ENCODE measurements at places on chromosomes 1 and 21.

DNA sequence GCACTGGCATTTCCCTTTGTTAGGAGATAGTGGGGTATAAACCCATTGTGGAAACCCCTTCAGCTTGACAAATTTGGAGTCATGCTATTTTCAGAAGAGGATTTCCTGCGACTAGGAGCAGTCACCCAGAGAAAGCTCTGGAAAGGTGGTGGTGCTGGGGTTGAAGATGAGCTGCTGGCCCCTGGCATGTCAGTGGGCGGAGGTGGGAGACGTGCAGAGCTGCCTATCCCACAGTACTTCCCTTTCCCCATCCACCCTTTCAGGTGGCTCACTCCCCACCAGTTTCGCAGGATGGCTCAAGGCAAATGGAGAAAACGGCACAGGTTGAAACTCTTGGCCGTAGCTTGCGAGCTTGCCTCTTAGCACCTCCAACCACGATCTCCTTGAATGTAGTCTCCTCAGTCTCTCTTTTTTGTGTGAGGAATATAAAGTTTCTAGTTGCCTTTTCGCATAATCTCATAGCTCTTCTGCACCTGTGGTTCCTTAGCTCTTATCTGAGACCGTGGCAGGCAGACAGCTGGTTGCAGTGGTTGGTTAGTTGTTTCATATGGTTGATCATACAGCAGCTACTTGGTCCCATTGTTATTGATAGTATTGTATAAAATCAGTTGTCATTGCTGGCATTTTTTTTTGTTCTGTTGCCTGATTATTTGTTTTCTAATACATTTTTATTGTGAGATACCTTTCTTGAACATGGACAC, 48.2 kb downstream of the ADARB1 start:
- H3K36me3 ChIP-seq = no peaks in the 10 kb centered on the region
- no peak for DNase-seq
- H3K27me3 ChIP-seq = no peaks in the 10 kb centered on the region
- no peak overlapping the region for H3K4me3 ChIP-seq
- no peaks in the 10 kb centered on the region for H3K4me1 ChIP-seq

GRCh38 chr1:228171221-228171891, 5.8 kb downstream of the IBA57 start:
- peaks cover 7% of the 10 kb centered on the region for H3K4me1 ChIP-seq
- no peaks in the 10 kb centered on the region for H3K27me3 ChIP-seq
- no peak overlapping the region for H3K27ac ChIP-seq
- no peak overlapping the region for H3K4me3 ChIP-seq
- no peak for DNase-seq

GRCh38 chr1:23444104-23444533, 19.6 kb upstream of the TCEA3 start:
- no peak overlapping the region for H3K4me3 ChIP-seq
- no peaks in the 10 kb centered on the region for H3K36me3 ChIP-seq

GRCh38 chr1:223421676-223422075, 28.5 kb downstream of the CCDC185 start:
- no peak overlapping the region for H3K4me3 ChIP-seq
- H3K27ac ChIP-seq = peak overlapping the region; percentile 52
- no peaks in the 10 kb centered on the region for H3K27me3 ChIP-seq
- H3K36me3 ChIP-seq = no peaks in the 10 kb centered on the region

GRCh38 chr1:3745590-3746381, 6.5 kb upstream of the CCDC27 start:
- no peaks in the 10 kb centered on the region for H3K27me3 ChIP-seq
- H3K4me3 ChIP-seq = no peak overlapping the region
- DNase-seq = no peak
- H3K27ac ChIP-seq = no peak overlapping the region

DNA sequence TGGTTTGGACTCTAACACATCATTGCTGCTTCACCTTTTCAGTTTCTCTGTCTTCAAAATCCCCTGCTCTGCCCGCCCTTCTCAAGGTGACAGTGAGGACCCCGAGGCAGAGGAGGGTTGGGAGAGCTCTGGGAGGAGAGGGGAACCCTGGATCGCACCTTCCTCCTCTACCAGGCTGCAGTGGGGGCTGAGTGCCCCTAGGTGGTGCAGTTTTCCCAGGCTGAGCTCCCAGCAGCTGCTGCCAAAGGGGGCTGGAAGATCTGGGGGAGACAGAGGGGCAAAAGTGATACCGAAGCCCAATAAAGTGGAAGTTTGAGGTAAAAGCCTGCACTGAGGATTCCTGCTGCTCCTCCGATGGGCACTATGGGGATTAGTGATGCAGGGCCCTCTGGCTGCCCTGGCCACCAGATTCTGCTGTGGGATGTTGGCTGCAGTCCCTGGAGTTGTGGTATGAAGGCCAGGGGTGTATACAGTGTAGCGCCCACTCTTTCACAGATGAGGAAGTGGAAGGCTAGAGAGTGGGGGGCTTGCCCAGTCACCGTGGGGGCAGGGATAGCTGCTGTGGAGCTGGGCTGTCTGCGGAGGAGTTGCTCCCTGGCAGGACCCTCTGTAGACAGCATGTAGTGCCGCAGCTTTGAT, 40.7 kb upstream of the SCMH1 start:
- H3K27ac ChIP-seq = no peak overlapping the region
- peak; percentile 46 for DNase-seq
- H3K27me3 ChIP-seq = no peaks in the 10 kb centered on the region
- H3K4me3 ChIP-seq = no peak overlapping the region
- no peaks in the 10 kb centered on the region for H3K4me1 ChIP-seq

DNA sequence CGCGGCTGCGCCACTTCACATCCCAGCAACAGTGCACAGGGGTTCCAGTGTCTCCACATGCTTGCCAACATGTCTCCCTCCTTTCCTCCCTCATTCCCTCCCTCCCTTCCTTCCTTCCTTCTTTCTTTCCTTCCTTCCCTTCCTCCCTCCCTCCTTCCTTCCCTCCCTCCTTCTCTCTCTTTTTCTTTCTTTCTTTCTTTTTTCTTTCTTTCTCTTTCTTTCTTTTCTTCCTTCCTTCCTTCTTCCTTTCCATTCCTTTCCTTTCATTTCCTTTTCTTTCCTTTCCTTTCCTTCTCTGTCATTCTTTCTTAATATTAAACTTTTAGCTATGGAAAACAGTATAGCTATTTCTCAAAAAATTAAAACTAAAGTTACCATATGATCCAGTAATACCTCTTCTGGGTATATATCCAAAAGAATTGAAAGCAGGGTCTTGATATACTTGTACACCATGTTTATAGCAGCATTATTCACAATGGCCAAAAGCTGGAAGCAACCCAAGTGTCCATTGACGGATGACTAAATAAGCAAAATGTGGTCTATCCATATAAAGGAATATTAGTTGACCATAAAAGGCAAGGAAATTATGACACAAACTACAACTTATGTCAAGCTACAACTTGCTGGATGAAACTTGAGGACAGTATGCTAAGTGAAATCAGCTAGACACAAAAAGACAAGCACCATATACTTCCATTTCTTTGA, 55.0 kb upstream of the TLR5 start:
- no peak overlapping the region for H3K27ac ChIP-seq
- H3K4me3 ChIP-seq = no peak overlapping the region
- no peaks in the 10 kb centered on the region for H3K4me1 ChIP-seq
- no peaks in the 10 kb centered on the region for H3K36me3 ChIP-seq

DNA sequence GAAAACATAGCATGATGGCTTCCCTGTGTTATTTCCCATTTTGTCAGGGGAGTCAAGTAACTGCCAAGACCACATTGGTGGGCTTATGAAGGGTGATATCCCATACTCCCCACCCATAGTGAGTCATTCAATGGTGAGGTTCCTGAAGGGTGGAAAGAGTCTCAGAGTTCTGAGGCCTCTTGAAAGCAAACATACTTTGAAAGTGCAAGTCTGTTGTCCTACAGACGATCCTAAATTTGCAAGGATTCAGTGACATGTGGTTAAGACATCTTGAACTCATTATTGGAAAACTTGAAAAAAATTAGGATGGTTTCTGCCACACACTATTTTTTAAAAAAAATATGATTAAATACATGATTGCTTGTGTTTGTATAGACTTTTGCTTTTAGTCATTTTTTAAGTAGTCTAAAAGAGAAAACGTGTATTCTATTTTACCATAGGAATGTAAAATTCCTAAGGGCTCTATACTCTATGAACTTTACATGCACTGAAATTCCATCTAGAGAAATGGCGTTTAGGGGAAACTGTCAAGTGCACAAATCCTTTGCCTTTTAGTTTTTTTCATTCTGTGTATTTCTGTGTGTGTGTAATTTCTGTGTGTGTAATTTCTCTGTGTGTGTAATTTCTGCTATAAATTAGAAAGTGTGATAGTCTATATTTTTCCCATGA, 225.5 kb upstream of the ADAMTS5 start:
- DNase-seq = no peak
- no peaks in the 10 kb centered on the region for H3K4me1 ChIP-seq
- no peak overlapping the region for H3K27ac ChIP-seq
- H3K4me3 ChIP-seq = no peak overlapping the region
- no peaks in the 10 kb centered on the region for H3K27me3 ChIP-seq

- H3K4me3 ChIP-seq = no peak overlapping the region
- no peak overlapping the region for H3K27ac ChIP-seq
- no peaks in the 10 kb centered on the region for H3K36me3 ChIP-seq
- H3K4me1 ChIP-seq = peaks cover 15% of the 10 kb centered on the region
- no peak for DNase-seq
- H3K27me3 ChIP-seq = no peaks in the 10 kb centered on the region
These were observed 231.8 kb upstream of the IRF2BP2 start for GRCh38 chr1:234841710-234842231.

GRCh38 chr1:30616759-30617158, 106.6 kb downstream of the MATN1 start:
- no peak overlapping the region for H3K27ac ChIP-seq
- H3K27me3 ChIP-seq = no peaks in the 10 kb centered on the region
- H3K4me1 ChIP-seq = no peaks in the 10 kb centered on the region
- no peaks in the 10 kb centered on the region for H3K36me3 ChIP-seq

DNA sequence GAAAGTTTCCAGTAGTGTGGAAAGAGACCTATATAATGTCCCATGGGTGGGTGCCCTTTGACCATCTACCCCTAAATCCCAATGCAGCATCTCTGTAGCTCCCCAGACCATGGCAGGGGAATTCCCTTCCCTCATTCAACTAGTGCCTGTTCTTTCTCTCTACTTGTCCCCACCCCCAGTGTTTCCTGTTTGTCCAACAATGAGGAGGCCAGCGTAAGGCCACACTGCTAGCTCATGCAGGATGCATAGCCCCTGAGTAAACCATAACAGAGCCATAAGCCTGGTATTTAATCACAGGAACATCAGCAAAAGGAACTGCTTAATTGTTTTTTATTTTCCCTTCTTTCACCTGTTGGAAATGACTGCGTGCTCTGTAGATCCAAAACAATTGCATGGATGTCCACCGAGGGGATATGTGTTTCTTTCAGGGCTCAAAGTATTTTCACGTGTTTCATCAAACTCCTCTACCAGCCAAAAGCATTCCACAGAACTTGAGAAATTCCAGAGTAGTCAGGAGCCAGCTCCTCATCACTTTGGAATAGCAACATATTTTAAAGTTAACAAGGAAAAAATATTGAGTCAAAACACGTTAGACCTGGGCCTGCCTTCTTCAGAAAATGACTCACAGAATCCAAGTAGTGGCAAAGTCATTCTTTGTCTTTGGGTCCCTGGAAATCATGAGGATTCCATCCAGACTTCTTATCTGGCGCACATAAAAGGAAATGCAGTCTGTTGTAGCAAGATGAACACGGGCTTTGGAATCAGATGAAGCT, 162.5 kb upstream of the SGIP1 start:
- no peak overlapping the region for H3K4me3 ChIP-seq
- no peak overlapping the region for H3K27ac ChIP-seq
- H3K4me1 ChIP-seq = no peaks in the 10 kb centered on the region
- DNase-seq = no peak
- no peaks in the 10 kb centered on the region for H3K27me3 ChIP-seq

DNA sequence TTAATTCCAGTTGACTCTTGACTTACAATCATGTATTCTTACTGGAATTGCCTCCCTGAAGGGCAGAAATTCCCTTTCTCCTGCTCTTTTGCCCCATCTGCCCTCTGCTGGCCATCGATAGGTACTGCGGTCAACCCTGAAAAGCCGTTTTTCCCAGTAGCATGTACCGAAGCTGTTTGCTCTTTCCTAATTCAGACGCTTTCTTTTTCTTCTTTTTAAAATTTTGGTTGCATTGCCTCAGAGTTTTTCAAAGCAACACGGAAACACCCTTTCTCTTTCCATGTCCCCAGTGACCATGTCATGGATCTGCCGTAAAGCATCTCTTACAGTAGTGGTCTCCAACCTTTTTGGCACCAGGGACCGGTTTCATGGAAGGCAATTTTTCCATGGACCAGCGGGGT, 164.2 kb upstream of the C1orf21 start:
- H3K36me3 ChIP-seq = no peaks in the 10 kb centered on the region
- peaks cover 5% of the 10 kb centered on the region for H3K4me1 ChIP-seq
- no peaks in the 10 kb centered on the region for H3K27me3 ChIP-seq

DNA sequence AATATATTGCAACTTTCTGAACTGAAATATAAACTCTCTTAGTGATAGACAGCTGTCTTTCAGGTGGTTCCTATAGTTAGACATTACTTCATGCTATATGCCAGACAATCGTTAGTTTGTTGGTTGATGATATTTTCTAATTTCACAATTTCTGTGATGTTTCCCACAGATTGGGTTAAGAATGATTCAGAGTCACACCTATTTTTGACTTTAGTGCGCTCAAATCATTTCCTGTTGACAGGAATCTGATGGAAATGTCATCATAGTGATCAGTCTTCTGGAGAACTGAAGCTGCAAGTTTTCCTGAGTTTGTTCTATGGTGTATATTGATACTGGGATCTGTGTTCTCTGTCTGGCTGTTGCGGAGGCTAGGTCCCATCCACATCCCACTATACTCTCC, 119.7 kb downstream of the C1orf21 start:
- H3K27ac ChIP-seq = no peak overlapping the region
- H3K4me1 ChIP-seq = peaks cover 23% of the 10 kb centered on the region
- DNase-seq = no peak
- no peaks in the 10 kb centered on the region for H3K36me3 ChIP-seq
- H3K4me3 ChIP-seq = no peak overlapping the region
- H3K27me3 ChIP-seq = no peaks in the 10 kb centered on the region

GRCh38 chr1:227391211-227391610, 72.9 kb upstream of the CDC42BPA start:
- DNase-seq = no peak
- no peaks in the 10 kb centered on the region for H3K27me3 ChIP-seq
- H3K36me3 ChIP-seq = no peaks in the 10 kb centered on the region
- H3K27ac ChIP-seq = no peak overlapping the region
- no peaks in the 10 kb centered on the region for H3K4me1 ChIP-seq

- H3K4me3 ChIP-seq = no peak overlapping the region
- H3K27ac ChIP-seq = no peak overlapping the region
- H3K27me3 ChIP-seq = no peaks in the 10 kb centered on the region
- no peaks in the 10 kb centered on the region for H3K4me1 ChIP-seq
These were observed 14.4 kb upstream of the POU2F1 start for GRCh38 chr1:167206166-167206835.

GRCh38 chr1:228315484-228315944, 91.1 kb downstream of the TRIM11 start:
- peaks cover 9% of the 10 kb centered on the region for H3K4me1 ChIP-seq
- peak overlapping the region; percentile 7 for H3K4me3 ChIP-seq
- H3K27me3 ChIP-seq = no peaks in the 10 kb centered on the region
- H3K36me3 ChIP-seq = no peaks in the 10 kb centered on the region

- H3K4me1 ChIP-seq = no peaks in the 10 kb centered on the region
- no peak overlapping the region for H3K4me3 ChIP-seq
- DNase-seq = no peak
- H3K27ac ChIP-seq = no peak overlapping the region
These were observed 905.7 kb downstream of the PLA2G4A start for GRCh38 chr1:187734427-187734826.

GRCh38 chr1:231642618-231643017, 16.0 kb downstream of the DISC1 start:
- no peaks in the 10 kb centered on the region for H3K36me3 ChIP-seq
- H3K27ac ChIP-seq = no peak overlapping the region
- H3K27me3 ChIP-seq = no peaks in the 10 kb centered on the region

Data from body of pancreas (tissue), 4 donors.